Stimulated activated CD4-positive, alpha-beta T cell treated with anti-CD3 and anti-CD28 coated beads, Interleukin-15, amount 100 ng/mL, for 48 hours (primary cell): ENCODE measurements at places on chromosomes 16 and 17.

- DNase-seq, result no peak
Observed at GRCh38 chr16:21037736-21038135, 112.9 kb downstream of the DNAH3 start.

DNA sequence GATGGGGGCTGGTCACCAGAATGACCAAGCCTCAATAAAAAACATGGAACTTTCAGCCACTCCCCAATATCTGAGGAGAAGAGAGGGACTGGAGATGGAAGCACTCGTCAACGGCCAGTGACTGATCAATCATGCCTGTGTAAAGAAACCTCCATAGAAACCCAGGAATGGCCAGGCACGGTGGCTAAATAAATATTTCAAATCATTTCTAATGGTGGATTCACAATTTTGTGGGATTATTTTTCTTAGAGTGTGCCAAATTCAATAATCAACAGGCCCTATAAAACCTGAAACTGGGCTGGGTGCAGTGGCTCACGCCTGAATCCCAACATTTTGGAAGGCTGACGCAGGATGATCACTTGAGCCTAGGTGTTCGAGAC, 16.4 kb downstream of the NSMCE1 start:
- DNase-seq, result no peak

DNA sequence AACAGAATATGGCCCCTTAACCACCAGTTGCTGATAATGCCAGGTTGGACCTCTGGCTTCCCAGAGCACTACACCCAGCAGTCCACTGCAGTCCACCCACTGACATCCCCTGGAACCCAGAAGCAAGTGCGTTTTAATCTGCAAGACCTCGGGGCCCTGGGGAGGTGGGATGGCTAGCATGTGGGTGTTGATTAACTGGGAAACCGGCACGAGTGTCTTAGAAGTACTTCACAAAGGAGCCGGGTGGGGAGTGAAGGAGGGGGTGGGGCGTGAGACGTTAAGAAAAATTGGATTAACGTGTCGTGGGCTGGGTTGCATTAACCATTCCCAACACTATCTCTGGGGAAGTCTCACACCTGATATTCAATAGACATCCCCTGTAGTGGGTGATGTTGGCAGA, 6.1 kb upstream of the HIC1 start:
- no peak for DNase-seq

GRCh38 chr17:75380750-75381149, 24.7 kb downstream of the GRB2 start:
- DNase-seq, result no peak

DNA sequence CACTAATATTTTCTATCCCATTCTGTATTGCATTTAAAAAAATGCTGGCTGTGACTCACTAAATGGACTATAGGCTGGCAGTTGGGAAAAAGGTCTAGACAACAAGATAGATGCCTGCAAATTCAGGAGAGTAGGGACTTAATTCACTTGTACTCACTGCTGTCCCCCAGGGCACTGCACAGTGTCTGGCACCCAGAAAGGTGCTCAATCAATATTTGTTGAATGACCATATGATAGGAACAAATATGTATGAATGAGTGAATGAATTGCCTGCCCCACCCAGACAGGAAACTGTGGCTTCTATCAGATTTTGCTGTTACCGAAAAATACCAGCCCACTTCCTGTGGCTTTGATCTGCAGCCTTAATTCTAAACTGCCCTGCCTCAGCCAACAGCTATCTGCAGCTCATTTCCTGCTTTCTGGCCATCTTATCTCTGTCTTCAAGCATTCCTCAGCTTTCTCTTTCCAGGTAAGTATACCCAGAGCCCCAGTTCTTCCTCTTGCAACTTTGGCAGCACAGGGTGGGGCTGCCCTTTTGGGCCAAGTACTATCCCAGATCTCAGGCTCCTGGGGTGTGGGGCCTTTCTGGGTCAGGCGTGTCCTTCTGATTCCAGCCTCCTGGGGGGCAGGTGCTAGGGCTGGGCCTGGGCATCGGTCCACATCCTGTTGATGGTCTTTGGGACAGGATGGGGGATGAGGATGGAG, 15.3 kb upstream of the TNS4 start:
- no peak for DNase-seq
